Ovary (tissue), 10 donors: ENCODE measurements at places on chromosomes 3 and 15. TPM values are rescaled to one million over a fixed set of nuclear protein-coding genes. Genes with fewer than 3 reads are reported as not detected.

DNA sequence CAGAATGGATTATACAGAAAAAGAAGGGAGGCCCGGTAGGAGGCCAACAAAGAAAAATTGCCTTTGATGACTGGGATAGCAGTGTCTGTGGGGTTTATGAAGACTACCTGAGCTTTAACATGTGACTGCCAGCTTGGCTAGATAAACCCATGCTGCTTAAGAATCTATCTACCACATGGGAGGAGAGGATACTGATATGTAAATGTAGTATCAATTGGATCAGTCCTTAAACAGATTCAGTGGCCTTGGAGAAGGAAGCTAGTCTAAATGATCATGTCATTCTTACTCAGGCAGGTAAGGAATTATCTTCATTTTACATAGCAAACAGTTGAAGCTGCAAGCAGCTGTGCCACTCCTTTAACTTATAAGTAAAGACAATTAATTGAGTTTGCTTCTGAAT, 50.0 kb upstream of the SYNPR start:
- DNase-seq: no peak

GRCh38 chr15:98856532-98856907, 151.1 kb downstream of the PGPEP1L start:
- DNase-seq: no peak

GRCh38 chr15:62624547-62625378, 417.8 kb upstream of the TPM1 start:
- peak; percentile 17 for DNase-seq

DNA sequence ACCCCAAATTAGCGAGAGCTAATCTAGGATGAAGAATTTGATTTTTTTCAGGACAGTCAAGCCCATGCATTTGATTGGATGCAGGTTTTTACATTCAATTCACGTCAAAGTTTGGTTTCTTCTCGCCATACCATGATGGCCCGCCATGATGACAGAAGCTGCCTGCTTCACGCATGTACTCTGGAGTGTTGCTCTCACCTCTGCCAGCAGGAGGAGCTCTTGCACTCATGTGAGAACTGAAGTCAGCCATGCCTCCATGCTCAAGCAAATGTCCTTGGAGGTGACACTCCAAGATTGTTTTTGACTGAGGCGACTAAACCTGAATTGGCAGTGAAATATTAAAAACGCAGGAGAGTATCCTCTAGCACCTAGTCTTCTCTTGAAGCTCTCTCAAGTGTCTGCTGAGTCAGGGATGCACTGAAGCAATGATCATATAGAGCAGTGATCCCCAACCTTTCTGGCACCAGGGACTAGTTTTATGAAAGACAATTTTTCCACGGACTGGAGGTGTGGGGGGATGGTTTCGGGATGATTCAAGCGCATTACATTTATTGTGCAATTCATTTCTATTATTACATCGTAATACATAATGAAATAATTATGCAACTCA, 120.9 kb downstream of the SAMMSON start:
- DNase-seq: no peak

- DNase-seq: no peak
These were observed 52.3 kb downstream of the NCEH1 start for GRCh38 chr3:172658344-172659245.

GRCh38 chr15:85899927-85900326, 105.2 kb upstream of the KLHL25 start:
- no peak for DNase-seq

DNA sequence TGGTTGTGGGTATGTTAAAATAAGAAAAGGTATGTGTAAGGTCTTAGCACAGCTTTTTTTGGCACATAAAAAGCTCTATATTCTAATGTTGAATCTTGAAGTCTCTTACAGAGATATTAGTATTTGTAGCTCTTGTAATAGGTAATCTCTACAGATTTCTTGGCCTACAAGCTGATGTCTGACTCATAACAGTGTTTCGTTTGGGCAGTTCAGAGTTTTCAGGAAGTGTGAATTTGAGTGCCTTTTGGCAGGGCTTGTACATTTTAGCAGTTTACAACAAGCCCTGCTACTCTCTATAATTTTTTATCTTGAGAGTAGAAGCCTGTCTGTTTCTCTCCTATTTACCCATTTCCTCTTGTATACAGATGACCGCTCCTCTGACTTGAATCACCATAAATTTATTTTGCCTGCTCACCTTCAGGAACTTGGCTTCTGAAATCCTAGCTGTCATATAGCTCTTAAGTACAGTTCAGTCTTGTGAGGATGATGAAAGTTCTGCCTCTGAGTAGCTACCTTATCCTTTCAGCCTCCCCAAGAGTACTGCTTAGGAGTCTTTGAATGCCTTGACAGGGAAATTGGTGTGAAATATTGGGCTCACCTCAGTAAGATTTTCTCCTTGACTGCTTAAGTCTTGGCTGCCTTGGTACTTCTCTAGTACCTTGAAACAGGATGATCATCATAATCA, 419.9 kb upstream of the RARB start:
- no peak for DNase-seq

DNA sequence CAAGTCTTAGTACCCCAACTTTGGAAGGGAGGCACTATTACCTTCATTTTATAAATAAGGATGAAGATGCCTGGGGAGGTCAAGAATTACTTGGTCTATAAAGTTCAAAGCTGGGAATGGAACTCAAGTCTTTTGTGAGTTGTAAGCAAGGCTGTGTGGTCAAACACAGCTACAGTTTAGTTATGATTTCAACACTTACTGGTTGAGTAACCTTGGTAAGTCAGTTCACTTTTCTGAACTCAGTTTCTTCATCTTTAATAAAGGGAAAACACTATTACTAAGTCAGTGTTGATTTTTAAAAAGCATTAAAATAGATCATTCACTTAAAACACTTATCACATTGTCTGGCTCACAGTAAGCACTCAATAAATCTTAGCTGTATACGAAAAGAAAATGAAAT, 200.4 kb upstream of the ADAMTS9 start:
- DNase-seq: no peak

DNA sequence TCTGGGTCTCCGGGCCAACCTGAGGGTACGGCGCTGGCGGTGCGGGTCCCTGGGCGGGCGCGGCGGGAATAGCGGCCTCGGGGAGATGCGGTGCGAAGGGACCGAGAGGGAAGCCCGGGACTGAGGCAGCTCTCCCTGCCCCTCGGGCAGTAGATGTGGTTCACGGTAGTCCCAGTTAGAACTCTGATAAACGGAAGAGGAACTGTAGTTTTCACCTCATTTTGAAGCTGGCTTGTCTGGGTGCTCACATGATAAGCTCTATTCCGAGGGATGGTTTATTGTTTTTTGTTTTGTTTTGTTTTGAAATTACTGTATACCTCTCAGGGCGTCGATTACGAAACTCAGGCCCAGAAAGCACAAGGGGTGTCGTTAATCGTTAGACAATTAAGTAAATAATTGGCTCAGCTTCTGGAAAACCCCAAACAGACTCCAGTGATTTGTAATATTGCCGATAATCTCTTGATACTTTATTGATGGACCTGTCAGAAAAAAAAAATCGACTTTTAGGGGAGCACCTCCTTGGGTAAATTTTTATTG, 413 bp downstream of the NUSAP1 start:
- no peak for DNase-seq

DNA sequence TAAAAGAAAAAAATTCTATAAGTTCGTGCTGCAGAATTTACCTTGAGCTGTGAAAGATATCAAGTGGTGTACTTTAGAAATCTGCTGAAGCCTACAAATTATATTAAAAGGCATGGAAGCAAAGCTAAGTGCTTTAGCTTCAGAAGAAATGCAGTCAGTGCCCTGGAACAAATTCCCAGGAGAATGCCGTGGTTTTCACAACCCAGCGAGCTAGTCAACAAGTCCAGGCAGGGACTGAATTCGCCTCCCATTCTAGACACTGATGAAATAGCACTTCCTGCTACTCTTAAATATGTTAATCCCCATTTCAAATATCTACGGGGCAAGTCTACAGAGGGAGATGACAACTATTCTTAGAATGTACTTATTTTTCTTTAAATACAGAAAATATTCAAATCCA, 326.4 kb upstream of the IGF1R start:
- DNase-seq: no peak

GRCh38 chr3:153289334-153289808, 127.3 kb downstream of the RAP2B start:
- no peak for DNase-seq

DNA sequence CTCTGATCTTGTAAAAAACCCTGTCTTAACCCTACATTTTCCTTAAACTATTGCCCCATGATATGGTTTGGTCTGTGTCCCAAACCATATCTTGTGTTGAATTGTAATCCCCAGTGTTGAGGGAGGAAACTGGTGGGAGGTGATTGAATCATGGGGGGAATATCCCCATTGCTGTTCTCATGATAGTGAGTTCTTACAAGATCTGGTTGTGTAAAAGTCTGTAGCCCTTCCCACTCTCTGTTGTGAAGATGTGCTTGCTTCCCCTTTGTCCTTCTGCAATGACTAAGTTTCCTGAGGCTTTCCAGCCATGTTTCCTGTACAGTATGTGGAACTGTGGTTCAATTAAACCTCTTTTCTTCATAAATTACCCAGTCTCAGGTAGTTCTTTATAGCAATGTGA, 881.4 kb downstream of the DIPK2A start:
- DNase-seq: no peak

DNA sequence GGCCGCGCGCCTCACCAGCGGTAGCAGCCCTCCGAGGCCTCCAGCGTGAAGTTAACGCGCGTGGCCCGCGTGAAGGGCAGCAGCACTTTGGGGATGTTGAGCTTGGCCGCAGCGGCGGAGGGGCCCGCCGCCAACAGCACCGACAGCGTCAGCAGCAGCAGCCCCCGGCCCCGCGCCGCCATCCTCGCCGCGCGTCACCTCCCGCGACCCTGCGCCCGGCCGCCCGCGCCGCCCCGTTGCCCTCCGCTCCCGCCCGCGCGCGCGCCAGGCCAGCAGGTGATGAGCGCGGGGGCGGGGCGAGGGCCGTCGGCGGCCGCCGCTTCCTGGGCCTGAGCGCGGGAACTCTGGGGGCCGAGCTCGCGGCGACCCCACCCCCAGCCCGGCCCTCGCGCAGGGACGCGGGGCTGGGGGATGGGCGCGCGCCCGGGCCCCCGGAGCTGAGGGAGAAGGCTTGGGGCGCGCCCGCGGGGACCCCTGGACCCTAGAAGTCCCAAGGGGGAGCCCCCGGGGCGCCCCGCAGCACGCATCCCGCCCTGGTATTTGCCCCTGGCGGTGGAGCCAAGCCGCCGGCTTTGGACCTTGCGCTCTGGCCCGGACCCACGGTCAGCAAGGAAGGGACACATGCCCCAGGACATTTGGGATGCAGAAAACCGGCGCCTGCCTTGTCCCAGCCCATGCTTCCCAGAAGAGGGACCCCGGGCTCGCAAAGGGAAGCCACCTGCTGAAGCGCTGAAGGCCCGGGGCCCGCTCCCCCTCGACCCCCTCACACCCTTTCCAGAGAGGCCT, at the start of gene NUP210:
TSS of gene NUP210 (minus strand) at position 278 of the 786 bp plus-strand sequence. CDS start at position 182, 96 bp downstream.
- no peak for DNase-seq

DNA sequence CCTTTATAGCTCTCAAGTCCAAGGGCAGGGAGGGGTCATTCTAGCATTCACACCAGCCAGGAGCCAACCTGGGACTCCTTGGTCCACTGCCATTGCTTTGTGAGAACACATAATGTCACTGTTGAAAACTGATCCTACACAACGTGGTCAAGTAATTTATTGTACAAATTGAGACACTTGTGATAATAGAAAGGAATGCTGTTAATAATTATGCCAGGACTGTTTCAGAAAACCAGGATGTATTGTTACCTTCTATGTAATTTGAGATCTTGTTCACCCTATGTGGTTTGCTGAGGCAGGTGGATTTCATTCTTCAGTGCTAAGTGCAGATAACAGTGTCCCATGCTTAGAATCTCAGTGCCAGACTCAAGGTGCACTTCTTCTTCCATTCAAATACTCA, 33.3 kb downstream of the TMCO5A start:
- no peak for DNase-seq

DNA sequence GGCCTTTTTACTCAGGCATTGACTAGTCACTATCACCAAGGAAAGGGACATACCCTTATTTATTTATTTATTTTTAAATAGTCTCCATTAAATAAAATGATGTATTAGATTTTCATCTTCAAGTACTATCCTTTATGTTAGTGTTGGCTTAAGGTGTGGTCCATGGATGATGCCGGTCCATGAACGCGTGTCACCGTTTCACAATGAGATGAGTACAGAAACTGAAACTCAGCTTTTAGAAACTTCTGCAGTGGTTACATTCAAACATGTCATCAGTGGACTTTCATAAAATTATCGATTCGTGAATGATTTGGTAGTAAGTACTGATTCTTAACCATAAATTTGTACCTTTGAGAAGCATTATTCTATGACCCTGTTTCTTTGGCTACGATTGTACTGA, 166.6 kb downstream of the SATB1 start:
- no peak for DNase-seq

GRCh38 chr15:39301589-39301999, 279.3 kb upstream of the THBS1 start:
- DNase-seq: no peak

DNA sequence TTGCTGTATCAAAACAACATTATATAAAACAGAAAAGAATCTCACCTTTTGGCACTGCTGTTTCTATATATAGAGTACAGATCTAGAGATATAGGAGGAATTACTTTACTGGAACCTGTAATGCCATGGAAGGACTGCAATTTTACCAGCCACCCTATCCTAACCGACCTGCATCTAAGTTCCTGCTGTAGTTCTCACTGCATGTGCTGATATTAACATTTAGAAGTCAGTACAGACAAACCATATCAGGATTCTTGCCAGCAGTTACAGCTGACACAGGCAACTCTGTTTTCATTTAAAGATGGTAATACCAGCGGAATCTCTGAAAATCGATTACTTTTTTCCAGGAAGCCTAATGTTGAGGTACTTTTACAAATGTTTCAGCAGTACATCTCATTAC, 73.4 kb upstream of the MYO5C start:
- DNase-seq: no peak

DNA sequence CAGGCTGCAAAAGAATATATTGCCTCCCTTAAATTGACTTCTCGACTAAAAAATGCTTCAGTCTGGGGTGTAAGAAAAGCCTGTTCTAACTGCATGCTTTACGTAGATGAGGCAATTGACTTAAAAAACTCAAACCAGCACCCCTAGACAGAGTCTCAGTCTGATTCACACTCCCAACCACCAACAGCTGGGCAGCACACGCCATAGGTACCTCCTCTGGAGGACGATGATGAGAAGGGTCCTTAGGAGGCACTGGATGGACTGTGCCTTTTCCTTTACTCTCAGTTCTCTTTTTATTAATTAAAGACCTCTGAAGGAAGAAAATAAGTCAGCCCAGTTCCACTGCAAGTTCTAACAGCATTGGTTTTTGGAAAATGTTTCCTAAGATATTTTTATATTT, 175.0 kb downstream of the PDZRN3 start:
- DNase-seq: no peak

GRCh38 chr3:184549796-184550577, 11.6 kb upstream of the EPHB3 start:
- DNase-seq: no peak

Gene GRK7
- not detected for total RNA-seq

Gene GABRR3
- total RNA-seq: not detected
